Fibroblast of villous mesenchyme (primary cell): ENCODE measurements at places on chromosomes 3 and 15. TPM values are rescaled to one million over a fixed set of nuclear protein-coding genes. Genes with fewer than 3 reads are reported as not detected.

AADACL2 gene
- not detected in 2 replicates for total RNA-seq

NCBP2 gene
- total RNA-seq: 41.2 and 57.9 TPM in 2 replicates

CLDN18 gene
- not detected in 2 replicates for total RNA-seq

ZNF385D gene
- total RNA-seq: 0.64 and 1.7 TPM in 2 replicates

SHF gene
- total RNA-seq: 2.3 and 2.6 TPM in 2 replicates

ZPLD1 gene
- 0.43 and 1.3 TPM in 2 replicates for total RNA-seq

COL6A5 gene
- under 0.01 TPM in 2 replicates for total RNA-seq

UBL7 gene
- total RNA-seq: 37.0 and 42.7 TPM in 2 replicates

MCF2L2 gene
- 0.43 and 0.64 TPM in 2 replicates for total RNA-seq
